ENCODE measurements at places on chromosomes 5 and 9. TPM values are rescaled to one million over a fixed set of nuclear protein-coding genes. Genes with fewer than 3 reads are reported as not detected.

PAIP1 gene
- 87.9 TPM for total RNA-seq

SPRY4 gene
- 92.4 TPM for total RNA-seq

PLCXD3 gene
- not detected for total RNA-seq

TRPM3 gene
- 7.7 TPM for total RNA-seq

SLC6A19 gene
- total RNA-seq, result not detected

NDUFA8 gene
- 60.7 TPM for total RNA-seq

- no peak for DNase-seq
These were observed 45.1 kb upstream of the GLIS3 start for GRCh38 chr9:4344946-4345345.

DNA sequence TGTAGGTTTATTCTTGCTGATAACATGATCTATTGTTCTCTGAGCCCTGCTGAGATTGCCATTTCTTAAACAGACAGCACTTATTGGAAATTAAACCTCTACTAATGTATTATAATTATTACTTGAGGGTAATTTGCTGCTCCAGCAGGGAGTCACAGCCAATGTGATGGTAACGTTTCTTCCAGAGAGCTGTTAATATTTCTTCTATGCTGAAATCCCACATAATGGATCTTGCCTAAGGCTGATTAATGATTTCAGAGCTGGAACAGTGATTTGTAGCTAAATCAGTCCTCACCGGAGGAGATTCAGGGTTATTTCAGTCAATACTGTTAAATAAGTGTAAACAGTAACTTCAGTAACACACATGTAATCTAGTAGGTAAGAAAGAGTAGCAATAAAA lies 170.1 kb downstream of the CDH12 start:
- DNase-seq, result no peak

DNA sequence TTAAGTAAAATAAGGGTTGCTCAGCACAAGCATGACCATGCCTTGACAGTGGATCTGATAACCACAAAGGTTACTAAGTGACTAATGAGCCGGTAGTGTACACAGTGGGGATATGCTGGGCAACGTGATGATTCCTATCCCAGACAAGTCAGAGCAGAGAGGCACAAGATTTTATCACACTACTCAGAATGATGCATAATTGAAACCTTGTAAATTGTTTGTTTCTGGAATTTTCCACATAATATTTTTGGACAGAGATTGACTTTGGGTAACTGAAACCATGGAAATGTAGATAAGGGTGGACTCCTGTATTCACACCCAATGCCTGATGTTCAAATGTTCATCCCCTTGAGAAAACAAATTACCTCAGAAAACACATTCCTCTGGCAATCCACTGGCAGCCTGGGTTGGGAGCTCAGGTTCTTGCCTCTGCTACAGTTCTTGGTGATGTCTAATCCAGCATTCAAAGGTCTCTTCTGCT lies 16.2 kb upstream of the ERAP1 start:
- no peak for DNase-seq

DNA sequence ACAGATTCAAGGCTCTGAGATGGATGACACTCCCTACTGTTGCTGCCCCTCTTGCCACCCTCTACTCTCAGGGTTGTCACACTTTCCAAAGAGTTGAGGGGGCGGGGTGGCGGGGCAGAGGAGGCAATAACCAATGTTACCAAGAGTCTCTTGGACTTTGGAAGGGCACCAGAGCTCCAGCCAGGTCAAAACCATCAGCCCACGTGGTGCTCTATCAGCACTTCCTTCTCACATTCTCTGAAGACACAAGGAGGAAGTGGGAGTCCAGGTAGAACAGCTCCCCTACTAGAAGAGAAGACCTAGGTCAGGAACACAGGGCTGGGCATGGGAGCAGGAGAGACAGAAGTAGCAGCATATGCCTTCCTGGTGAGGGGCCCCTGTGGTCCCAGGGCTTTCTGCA lies 33.0 kb upstream of the PIK3R1 start:
- no peak for DNase-seq

DNA sequence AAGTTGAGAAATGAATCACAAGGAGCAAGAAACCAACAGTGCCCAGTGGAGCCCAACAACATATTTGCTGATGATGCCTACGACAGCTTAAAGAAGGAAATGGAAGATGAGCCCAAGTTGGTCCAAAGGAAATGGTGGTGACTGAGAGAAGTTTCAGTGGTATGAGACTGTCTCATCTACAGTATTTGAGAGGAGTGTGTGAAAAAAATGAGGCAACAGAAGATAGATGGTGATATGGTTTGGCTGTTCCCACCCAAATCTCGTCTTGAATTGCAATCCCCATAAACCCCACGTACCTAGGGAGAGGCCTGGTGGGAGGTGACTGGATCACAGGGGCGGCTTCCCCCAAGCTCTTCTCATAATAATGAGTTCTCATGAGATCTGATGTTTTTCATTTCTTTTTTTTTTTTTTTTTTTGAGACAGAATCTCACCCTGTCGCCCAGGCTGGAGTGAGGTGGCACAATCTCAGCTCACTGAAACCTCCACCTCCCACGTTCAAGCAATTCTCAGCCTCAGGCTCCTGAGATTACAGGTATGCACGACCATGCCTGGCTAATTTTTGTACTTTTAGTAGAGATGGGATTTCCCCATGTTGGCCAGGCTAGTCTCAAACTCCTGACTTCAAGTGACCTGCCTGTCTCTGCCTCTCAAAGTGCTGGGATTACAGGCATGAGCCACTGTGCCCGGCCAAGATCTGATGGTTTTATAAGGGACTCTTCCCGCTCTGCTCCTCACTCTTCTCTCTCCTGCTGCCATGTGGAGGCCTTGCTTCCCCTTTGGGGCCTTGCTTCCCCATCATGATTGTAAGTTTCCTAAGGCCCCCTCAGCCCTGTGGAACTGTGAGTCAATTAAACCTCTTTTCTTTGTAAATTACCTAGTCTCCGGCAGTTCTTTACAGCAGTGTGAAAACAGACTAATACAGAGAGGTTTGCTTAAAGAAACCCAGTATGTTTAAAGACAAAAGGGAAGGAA lies 30.2 kb downstream of the EFCAB9 start:
- DNase-seq, result no peak

DNA sequence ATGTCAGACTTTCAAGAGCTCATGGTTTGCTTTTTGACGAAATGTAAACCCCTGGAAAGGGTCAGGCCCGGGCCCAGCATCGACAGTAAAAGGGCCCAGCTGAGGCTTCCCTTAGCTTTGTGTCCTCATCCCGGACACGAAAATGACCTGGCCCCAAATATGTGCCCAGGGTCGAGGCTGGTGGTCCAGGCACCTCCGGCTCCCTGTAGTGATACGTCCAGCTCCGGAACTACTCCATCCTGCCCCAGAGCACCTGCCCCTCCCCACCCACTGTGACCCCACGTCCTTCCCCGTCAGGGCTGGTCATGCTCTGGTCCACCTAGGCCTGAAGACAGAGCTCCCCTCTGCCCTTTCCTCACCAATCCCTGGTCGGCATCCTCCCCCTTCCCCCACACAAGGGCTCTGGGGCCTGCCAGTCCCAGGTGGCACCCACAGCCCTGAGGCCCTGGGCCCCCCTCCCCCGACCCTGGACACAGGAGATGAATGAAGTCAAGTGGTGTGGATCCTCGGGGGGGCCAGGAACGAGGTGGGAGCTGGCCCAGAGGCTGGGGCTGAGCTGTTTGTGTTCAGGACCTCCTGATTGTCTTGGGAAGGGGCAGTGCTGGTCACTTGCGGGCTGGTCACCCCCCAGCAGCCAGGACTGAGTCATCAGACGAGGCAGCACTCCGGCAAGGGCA lies 6.2 kb downstream of the OBP2A start:
- no peak for DNase-seq

DNA sequence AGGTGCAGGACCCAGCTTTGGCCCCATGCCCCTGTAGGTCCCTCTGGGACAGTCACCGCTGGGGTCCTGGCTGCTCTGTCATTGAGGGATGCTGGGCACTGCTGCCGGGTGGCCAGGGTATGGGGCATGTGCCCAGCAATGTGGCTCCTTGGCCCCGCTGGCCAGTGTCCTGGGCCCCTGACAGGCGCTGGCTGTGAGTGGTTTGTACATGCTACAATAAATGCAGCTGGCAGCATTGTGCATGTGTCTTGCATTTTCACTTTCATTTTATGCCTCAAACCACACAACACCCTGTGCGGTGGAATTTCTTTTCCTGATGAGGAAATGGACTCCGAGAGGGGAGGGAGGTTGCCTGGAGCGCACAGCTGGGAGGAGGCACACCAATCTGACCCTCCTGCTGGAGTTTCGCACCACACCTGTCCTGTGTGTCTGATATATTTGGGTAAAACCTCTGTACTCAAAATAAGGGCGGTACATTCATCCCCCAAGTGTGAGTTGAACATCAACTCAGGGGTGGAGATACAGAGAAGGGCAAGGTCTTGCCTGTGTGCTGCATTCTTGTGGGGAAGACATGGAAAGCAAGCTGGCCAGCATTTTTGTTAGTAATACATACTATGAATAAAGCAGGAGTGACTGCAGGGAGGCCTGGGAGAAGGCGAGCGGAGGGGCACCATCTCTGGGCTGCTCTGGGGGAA lies 11.7 kb downstream of the TSPAN17 start:
- no peak for DNase-seq

GRCh38 chr5:147690595-147690994 lies 91.9 kb downstream of the JAKMIP2 start:
- peak; percentile 60 for DNase-seq

DNA sequence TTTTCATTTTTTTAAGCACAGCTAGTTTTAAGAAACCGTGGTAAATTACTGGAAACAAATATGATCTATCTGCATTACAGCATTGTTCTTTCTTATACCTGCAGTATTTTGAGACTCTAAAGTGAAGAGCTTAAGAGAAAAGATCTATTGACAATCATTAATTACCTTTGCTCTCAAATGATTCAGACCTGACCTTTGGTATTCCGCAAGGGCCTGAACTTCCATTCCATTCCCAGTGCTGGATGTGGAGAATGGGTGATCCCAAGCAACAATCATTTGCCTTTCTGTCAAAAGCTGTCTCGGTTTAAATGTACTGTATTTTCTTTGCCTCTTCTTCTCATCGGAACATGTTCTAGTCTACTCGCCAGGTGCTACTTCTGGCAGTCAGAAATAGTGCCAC lies 18.9 kb downstream of the NREP start:
- no peak for DNase-seq

DNA sequence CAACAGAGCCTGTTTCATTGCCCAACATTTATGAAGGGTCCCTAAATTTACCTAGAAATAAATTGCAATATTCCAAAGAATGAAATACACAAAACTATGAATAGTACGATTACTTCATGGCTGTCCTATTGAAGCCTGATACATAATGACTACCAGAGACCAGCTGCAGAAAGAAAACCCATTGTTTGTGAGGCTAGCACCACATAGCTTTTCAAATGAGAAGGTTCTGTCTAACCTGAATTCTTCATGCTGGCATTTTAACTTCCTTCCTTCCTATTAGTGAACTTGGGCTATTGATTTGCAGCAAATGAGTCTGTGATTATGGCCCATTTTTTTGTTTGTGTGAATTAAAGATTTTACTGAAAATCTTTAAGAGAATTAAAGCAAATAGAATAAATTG lies 47.3 kb downstream of the MEGF10 start:
- DNase-seq, result no peak

DNA sequence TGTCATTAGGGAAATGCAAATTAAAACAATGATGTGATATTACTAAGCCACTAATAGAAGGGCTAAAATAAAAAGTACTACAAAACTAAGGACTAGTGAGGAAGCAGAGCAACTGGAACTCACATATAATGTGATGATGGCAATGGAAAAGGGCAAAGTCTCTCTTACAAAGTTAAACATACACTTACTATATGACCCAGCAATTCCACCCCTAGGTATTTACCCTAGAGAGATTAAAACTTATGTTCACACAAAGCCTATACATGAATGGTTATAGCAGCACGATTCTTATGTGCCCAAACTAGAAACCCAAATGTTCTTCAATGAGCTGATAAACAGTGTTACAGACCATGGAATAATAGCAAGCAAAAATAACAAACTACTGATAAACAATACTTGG lies 643.7 kb downstream of the TLE1 start:
- DNase-seq, result no peak

DNA sequence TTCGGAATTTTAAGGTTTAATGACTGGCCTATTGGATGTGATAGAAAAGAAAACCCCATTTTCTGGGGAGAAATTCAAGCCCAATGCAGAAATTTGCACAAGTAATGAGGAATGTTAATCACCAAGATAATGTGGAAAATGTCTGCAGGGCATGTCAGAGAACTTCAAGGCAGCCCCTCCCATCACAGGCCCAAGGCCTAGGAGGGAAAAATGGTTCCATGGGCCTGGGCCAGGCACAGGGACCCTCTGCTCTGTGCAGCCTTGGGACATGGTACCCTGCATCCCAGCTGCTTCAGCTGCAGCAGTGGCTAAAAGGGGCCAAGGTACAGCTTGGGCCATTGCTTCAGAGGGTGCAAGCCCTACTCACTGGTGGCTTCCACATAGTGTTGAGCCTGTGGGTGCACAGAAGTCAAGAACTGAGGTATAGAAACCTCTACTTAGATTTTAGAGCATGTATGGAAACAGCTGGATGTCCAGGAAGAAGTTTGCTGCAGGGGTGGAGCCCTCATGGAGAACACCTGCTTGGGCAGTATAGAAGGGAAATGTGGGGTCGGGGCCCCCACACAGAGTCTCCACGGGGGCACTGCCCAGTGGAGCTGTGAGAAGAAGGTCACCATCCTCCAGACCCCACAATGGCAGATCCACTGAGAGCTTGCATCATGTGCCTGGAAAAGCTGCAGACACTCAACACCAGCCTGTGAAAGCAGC lies 12.2 kb downstream of the FBXO10 start:
- DNase-seq, result no peak

DNA sequence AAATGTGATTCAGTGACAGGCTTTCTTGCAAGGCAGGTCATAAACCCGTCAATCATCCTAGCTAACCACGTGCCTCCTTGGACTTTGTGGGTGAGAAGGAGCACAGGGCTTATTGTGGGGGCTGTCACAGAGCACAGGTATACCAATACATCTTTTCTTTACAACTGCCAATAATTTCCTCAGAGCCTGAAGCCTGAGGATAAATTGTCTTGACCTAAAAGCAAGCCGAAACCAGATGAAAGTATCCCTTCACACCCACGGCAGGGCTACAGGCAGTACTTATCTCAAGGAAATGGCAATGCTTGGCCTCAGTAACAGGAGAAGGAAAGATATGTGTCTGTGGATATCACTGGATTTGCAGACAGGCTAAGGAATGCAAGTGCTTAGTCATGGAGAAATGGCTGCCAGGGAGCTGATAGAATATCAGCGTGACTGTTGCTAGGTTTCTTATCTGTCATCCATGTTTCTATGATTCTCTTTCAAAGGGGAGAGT lies 90.3 kb upstream of the ZNF366 start:
- no peak for DNase-seq

DNA sequence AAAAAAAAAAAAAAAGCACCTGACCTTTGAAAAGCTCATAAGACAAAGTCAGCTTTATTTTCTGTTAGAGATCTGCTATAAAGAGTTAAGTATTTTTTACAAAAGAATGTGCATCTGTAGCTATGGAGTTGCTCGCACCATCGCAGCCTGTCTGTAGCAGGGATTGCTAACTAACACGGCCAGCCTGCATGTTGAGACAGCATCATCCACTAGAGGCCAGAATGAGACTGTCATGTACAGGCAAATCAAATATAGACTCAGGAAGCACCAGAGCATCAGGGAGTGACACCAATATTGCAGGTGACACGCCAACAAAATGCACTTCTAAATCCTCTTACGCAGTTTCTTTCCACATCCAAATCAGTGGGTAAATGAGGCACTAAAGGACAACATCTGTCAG lies 136.3 kb upstream of the RASEF start:
- DNase-seq, result peak; percentile 35

GRCh38 chr9:88372103-88372654 lies 16.1 kb upstream of the SPIN1 start:
- no peak for DNase-seq

Data from H9 (cell line).